Activated CD4-positive, alpha-beta T cell treated with anti-CD3 and anti-CD28 coated beads for 36 hours (primary cell): ENCODE measurements at places on chromosomes 5 and 9.
A peak's percentile ranks its signal among the peaks of the same experiment; 100 is the strongest.

DNA sequence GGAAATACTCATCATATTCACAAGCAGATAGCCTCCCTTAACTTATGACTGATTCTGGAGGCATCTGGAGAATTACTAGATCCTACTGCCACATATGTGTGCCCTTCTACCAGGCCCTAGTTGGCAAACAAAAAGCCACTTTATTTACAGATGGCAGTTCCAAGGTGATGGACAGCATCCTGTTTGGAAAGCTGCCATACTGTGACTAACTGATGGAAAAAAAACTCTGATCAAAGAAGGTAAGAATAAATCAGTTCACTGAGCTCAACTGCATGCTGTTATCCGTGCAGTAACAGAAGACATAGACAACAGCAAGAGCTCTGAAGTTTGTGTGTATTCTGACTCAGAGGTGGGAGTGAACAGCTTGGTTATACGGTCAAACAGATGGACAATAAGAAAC is 279.8 kb upstream of the POU5F2 start:
- no peak for DNase-seq

GRCh38 chr9:121684381-121685145 is 33.1 kb downstream of the DAB2IP start:
- peak; percentile 62 for DNase-seq

- DNase-seq: no peak
Observed at GRCh38 chr5:160929360-160929759, 77.3 kb upstream of the ATP10B start.

DNA sequence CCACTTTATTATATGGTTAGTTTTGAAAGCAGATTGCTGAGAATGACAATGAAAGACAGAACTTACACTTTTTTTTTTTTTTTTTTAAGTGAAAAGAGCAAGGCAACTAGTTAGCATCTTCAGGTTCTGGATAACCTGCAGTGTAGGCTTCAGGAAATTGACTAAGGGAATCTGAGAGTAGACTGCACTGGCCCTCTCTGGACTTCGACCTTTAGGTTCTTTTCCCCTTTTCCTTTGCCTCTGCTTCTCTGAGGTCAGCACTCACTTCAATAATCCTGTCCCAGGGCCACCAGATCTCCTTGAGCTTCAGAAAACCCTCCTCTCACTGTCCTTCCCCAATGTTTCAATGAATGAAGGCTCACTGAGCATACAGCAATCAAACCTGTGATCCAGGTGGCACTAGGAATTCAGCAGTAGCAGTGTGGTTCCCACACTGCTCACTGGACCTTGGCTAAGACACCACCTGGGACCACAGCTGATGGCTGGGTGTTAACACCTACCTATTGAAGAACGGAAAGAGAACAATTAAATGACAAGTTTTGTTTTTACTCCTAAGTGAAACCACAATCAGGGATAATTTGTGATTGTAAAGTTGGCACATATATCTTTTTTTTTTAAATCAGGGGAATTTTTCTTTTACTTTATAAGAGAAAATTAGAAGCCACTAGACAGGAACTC is 85.8 kb upstream of the IL6ST start:
- DNase-seq: peak; percentile 46

DNA sequence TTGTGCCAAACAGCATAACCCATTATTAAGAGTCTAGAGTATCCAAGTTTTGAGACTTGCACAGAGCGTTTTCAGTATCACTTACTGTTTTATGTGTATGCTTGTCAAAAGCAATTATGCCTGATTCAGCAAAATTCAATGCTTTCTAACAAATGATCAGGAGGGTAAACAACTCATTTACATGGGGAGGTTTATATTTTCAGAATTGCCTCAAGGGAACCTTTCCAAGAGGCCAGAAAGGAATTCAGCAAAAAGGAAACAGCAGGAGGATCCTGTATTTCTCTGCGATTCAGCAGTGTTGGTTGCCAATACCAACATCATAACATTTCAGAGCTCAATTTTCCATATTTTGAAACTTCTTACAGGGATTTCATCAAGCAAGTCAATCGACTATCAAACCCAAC is 69.3 kb upstream of the DAB2 start:
- DNase-seq: no peak

- no peak for DNase-seq
Observed at GRCh38 chr5:151458314-151458713, 10.9 kb downstream of the SLC36A1 start.

GRCh38 chr5:55175781-55176175 is 2.8 kb upstream of the CDC20B start:
- no peak for DNase-seq

DNA sequence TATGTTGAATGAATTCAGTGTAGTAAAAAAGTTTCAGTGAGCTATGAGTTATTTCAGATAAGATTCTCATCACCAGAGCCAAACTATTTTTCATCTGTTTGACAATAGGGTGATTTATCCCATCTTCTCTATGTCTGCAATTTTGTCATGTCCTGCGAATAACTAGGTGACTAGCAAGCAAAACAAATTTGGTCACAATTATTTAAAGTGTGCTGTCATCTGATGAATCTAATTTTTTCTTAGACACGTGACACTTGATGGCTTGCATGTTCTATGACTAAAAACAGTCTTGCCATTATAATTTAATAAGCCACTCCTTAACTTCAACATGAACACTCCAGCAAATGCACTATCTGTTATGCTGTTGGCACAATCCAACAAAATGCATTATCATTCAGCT is 35.0 kb downstream of the FEM1C start:
- no peak for DNase-seq

GRCh38 chr9:73806876-73807275 is 655.2 kb downstream of the ANXA1 start:
- no peak for DNase-seq

- no peak for DNase-seq
Observed at GRCh38 chr5:143059976-143060765, 290.0 kb downstream of the ARHGAP26 start.

DNA sequence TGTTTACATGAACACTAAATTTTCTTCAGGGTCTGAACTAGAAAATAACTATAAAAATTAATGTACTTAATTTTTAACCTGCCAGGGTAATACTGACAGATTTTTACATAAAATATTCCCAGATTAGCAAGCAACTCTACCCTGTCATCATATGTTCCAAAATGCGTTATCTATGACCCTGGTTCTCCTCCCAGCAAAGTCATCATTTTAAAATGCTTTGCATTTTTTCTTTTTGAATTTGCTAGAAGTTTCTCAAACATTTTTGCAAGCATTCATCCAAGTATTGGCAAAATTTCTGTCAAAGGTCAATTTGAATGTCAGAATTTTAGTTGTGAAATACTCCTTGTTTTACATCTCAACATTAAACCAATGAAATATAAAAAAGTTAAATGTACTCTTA is 144.5 kb upstream of the FTMT start:
- DNase-seq: no peak

- no peak for DNase-seq
Observed at GRCh38 chr9:3436629-3437420, 89.0 kb downstream of the RFX3 start.
